Activated naive CD4-positive, alpha-beta T cell treated with Interleukin-2 at 50 U/mL for 16 hours (primary cell): ENCODE measurements at places on chromosomes 6 and 20.

DNA sequence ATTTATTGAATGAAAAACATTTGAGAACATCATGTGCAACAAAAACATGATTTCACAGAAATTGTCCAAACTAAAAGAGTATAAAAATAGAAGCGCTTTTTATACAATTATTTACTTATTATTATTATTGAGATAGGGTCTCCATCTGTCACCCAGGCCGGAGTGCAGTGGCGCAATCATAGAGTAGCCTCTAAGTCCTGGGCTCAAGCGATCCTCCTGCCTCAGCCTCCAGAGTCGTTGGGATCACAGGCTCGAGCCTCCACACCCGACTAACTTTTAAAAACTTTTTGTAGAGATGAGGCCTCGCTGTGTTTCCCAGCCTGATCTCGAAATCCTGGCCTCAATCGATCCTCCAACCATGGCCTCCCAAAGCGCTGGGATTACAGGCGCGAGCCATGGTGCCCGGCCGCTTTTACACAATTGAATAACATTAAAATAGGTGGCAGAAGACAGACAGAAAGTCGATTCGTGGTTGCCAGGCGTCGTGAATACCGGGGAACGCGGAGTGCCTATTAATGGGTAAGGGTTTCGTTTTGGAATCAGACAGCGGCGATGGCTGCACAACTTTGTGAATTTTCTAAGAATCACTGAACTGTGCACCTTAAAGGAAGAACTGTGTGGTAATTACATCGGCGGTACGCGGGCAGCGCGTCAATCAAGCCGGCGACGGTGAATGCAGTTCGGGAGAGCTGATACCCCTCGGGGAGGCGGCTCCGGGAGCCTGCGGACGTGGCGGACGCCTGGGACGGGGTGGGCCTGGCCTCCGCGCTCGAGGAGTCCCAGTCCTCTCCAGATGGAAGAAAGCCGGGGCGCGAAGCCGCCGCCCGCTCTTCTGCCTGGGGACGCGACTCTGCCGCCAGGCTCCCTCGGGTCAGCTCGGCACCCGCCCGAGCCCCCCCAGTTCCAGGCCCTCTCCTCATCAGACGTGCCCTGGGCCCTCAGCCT, 807 bp downstream of the TBC1D20 start:
- DNase-seq, result peak; percentile 56

DNA sequence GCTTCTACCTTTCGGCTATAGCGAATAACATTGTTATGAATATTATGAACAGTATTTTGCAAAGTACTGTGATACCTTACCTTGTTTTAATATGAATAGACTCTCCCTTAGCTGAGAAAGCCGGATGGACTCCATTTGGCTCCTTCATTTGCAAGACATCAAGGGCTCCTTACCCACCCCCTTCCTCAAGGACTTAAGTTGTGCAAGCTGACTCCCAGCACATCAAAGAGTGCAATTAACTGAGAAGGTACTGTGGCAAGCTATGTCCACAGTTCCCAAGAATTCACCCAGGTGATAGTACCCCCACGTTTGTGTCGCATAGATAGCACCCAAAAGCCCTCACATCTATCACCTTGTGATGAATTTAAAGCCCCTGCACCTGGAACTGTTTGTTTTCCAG, 11.2 kb downstream of the CST5 start:
- no peak for DNase-seq

GRCh38 chr20:6559791-6560190, 207.7 kb upstream of the BMP2 start:
- DNase-seq, result no peak

- peak; percentile 75 for DNase-seq
Observed at GRCh38 chr6:16322666-16323312, 84.4 kb downstream of the GMPR start.

- no peak for DNase-seq
Observed at GRCh38 chr6:53124131-53124800, 24.4 kb downstream of the GCM1 start.

DNA sequence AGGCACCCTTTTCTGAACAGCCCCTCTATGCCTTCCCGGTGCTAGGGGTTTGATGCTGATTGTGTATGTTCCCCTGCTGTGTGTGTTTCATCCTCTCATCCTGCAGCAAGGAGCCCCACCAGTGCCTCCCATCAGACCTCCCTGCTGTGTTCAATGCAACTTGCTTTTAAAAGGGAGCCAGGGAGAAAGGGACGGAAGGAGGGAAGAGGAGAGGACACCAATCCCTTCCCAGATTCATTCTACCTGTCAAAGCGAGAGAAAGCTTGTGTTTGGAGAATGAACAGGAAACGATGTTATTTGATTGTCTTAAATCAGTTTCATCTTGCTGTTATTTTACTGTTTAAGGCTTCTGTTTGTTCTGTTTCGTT, 259.2 kb downstream of the ADGB start:
- DNase-seq, result no peak

DNA sequence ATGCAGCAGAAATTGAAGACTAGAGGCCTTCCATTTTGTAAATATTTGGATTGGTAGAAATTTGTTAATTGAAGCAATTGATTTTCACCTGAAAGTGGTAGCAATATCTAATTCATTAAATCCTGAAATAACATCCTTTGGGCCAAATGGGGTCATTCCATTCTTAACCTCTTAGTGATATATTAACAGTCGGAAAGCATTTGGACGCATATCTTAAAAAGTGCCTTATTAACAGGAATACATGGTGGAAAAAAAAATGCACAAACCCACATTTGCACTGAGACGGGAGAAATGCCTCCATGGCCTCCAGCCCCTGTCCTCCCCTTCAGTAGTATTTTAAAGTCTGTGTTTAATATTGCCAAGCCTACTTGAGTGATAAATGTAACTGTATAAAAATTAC, 205.5 kb downstream of the TFAP2B start:
- DNase-seq, result no peak

DNA sequence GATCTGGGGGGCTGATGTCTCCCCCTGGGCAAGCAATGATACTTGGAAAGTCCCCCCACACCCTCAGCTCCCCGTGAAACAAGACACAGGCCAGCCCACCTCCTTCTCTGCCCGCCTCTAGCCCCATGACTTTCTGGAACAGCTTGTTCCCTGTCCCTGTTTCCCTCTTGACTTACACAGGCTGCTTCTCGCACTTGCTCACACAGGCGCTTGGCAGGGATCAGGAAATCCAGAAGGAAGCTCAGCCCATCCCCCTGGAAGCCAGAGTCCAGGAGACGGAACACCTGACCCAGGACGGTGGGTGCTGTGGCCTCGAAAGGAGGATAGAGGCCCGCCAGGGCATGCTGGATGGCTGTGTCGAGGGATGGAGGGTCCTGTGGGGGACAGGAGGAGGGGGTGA, 14.8 kb downstream of the KIAA1755 start:
- no peak for DNase-seq

- no peak for DNase-seq
Observed at GRCh38 chr6:154962753-154963152, 32.4 kb upstream of the TIAM2 start.

- no peak for DNase-seq
Observed at GRCh38 chr6:73157870-73158269, 67.4 kb downstream of the KHDC1L start.
